ENCODE measurements at places on chromosomes 12 and 14.

DNA sequence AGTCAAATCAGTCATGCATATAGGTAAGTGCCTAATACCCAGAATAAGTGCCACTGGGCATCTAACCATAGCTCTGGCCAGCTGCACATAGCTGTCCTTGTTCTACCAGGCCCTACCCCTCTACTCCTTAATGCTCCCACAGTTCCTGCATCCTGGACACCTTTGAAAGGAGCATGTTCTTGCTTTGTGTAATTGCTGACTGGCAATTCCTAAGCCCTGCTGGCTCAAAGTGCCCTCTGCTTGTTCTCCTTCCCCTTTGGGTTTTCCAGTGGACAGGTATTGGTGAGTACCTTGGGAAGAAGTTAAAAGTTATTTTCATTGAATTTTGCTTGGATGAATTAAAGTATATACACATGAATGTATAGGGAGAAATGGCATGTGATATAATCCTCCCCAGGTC is 516.4 kb downstream of the ETNK1 start:
- DNase-seq, result no peak

- DNase-seq, result no peak
These were observed 29.9 kb upstream of the DDHD1 start for GRCh38 chr14:53183056-53183455.

- DNase-seq, result no peak
These were observed 173.2 kb upstream of the HMGA2 start for GRCh38 chr12:65651060-65651459.

DNA sequence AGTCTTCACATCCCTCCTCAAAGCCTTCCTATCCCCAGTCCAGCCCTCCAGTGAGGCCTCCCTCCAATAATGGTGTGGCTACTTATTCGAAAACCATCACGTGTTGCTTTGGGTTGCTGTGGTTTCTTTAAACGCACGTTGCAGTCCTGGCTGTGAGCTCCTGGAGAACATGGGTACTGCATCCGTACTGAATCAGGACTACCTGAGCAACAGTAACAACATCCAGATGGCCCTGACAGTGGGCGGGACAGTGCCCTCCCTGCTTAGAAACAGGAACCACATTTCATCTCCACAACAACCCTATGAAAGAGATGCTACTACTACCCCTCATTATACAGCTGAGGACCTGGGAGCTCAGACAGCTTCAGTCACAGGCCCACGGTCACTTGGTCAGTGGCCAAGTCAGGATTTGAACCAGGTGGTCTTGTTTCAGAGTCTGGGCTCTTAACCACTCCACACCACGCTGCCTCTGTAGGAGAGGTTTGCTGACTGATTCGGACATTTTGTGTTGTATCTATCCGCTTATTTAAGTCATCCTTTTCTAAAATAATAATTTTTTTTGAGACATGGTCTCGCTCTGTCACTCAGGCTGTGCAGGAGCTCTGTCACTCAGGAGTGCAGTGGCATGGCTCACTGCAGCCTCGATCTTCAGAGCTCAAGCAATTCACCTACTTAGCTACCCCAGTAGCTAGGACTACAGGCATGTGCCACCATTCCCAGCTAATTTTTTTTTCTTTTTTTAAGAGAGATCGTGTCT is 104.8 kb downstream of the DPF3 start:
- DNase-seq, result no peak

Measured in NCI-H446 treated with DMSO at 0.1 percent for 48 hours (cell line).